ENCODE measurements at places on chromosomes 2 and 18.
A peak's percentile ranks its signal among the peaks of the same experiment; 100 is the strongest.

- H3K4me3 ChIP-seq: no peak overlapping the region
- no peak overlapping the region for H3K27ac ChIP-seq
- no peaks in the 10 kb centered on the region for H3K27me3 ChIP-seq
- H3K36me3 ChIP-seq: no peaks in the 10 kb centered on the region
- no peaks in the 10 kb centered on the region for H3K4me1 ChIP-seq
These were observed 72.0 kb downstream of the KCNE4 start for GRCh38 chr2:223123855-223124610.

DNA sequence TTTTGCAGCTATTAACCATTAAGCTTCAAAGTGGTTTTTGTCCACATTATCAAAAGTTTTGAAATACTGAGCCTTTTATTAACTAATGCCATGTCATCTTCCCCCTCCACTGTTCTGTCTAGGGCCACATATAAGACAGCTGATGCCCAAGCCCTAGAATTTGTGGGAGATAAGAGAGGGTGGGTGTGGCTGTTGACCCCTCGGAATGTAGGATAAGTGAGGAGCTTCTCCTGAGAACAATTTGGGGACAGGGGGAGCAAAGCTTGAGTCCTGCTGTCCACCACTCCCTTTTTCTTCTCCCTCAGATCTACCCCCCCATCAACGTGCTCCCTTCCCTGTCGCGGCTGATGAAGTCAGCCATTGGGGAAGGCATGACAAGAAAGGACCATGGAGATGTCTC lies 14.3 kb upstream of the ANKRD53 start:
- no peaks in the 10 kb centered on the region for H3K36me3 ChIP-seq
- no peaks in the 10 kb centered on the region for H3K4me1 ChIP-seq

DNA sequence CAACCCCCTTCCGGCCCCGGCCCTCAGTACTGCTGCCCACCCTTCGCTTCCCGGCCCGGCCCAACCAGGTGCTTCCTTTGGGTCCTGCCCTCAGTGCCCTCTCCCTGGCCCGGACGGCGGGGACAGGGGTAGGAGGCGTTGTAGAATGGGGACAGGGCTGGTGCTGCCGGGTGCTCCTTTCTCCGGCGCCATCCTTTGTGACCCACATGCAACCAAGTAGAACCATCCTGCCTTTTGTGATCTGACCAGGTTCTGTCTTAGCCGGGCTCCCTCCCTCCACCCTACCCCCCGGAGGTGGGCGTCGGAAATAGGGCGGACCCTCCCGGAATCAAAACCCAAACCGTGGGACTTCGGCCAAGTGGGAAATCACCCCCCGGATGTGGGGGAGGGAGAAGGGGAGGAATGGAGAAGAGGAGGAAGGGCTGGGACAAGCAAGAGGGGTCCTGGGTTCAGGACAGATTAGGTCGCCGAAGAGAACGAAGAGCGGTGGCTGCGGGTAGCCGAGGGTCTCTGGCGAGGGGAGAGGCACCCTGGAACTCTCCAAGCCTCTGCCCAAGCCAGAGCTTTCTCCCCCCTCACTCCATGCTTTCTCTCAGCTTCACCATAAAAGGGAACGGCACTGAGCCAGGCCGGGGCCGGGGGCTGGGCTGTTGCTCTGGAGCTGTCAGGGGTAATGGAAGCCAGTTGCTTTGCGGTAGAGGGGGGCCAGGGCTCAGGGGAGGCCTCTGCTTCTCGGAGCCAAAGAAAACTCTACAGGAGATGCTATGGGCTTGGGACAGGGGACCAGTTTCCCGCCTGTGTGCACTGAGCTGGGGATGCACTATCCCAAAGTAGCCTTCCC lies 756 bp upstream of the OST4 start:
- H3K36me3 ChIP-seq: peaks cover 34% of the 10 kb centered on the region
- H3K4me1 ChIP-seq: peaks cover 3% of the 10 kb centered on the region
- no peak for DNase-seq
- no peaks in the 10 kb centered on the region for H3K27me3 ChIP-seq

- no peaks in the 10 kb centered on the region for H3K36me3 ChIP-seq
- no peak for DNase-seq
- peaks cover 65% of the 10 kb centered on the region for H3K4me1 ChIP-seq
- H3K27ac ChIP-seq: no peak overlapping the region
- H3K27me3 ChIP-seq: no peaks in the 10 kb centered on the region
These were observed 74.0 kb upstream of the DSG1 start for GRCh38 chr18:31243740-31244512.

DNA sequence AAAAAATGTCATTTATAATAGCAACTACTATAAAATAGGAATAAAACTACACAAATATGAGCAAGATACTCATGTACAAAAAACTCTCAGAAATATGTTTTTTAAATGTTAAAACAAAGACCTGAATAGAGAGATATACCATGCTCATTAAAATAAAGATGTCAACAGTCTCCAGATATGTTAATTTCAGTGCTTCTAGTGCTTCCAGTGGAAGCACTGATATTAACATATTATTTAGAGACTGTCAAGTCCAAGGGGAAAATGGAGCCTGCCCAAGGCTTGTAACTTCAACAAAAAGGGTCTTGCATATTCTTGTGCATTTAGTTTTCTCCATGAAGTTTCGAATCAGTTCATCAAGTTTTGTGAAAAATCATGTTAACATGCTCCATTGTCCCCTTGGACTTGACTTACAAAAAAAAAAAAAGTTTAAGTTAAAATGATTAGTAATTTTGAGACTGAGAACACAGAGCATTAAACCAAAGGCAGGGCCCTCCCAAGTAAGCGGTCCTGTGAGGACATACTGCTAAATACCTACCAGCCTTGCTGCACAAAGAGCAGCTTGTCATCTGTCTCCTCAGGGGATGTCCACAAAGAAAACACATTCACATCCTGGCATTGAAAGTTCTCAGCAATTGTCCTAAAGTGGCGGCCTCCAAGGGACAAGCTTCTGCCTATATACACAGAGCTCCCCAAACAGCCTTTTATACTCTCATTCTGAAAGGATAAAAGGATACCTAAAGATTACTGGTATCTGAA lies 501.9 kb upstream of the CHAC2 start:
- H3K27me3 ChIP-seq: no peaks in the 10 kb centered on the region
- no peak for DNase-seq
- no peak overlapping the region for H3K4me3 ChIP-seq
- no peaks in the 10 kb centered on the region for H3K36me3 ChIP-seq
- H3K27ac ChIP-seq: no peak overlapping the region

DNA sequence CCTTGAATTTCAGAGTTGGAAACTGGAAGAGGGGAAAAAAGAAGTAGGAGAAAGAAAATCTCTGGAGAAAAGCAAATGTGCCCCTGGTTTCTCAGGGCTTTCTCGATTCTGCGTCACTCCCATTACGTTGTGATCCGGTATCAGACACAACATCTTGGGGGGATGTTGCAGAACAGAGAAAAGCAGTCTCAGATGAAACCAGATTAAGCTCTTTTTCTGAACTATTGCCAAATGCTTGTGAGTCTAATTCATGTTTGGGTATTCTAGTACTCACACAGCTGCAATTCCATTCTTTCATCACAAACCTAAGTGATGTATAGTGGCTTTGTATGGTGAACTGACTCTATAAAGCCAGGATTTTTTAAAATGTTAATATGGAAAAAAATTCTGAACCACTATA lies 233.2 kb downstream of the TCF4 start:
- no peak overlapping the region for H3K4me3 ChIP-seq
- no peaks in the 10 kb centered on the region for H3K27me3 ChIP-seq
- no peak overlapping the region for H3K27ac ChIP-seq
- no peaks in the 10 kb centered on the region for H3K4me1 ChIP-seq
- no peak for DNase-seq

DNA sequence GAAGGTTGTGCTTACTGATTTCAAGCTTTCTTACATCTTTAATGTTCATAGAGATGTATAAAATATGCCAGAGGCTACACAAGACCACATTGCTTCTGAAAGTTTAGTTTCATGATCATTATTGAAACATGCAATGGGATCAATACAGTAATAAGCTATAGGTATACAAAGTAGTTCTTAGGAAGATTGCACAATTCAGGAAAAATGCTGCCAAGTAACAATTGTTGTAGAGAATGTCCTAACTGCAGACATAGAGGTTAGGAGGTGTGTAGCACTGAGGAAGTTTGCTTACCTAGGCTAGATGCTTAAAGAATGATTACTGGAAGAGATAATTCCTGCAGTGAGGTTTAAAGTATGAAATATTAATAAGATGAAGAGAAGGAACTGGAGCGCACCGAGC lies 259.5 kb upstream of the CYRIA start:
- H3K27me3 ChIP-seq: no peaks in the 10 kb centered on the region
- no peak overlapping the region for H3K27ac ChIP-seq
- no peak for DNase-seq

DNA sequence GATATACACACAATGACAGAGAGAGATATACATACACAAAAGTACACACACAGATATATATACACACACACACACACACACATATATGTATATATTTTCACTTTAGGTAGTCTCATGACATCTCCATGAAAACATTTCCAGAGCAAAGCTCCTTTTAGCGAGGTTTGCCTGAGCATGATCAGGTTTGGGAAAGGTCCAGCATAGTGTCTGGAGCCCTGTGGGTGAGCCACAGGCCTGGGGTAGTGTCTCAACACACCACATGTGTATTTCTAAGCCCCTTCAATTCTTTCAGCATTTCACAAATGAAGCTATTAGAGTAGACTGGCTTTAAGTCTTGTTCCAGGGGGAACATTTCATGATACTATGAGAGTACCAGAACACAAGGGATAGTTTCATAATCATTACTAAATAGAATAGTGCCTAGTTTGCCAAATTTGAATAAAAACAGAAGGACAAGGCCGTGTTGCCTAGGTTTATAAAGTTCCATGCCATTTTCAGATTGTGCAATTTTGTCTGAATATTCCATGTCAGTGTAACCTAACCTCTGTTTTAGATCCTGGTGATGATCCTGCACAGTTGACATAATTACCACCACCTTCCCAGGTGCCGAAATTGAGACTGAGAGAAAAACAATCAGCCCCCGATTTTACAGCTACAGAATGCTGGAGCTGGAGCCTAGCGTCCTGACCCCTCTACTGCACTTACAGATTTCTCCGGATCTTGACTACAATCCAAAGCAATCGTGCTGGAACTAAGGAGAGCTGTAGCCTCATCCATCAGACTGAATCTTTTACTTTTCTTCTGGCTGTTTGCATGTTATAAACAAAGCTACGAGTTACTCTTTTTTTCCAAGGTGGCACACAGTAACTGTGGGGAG lies 332.7 kb downstream of the CYRIA start:
- H3K4me1 ChIP-seq: no peaks in the 10 kb centered on the region
- DNase-seq: no peak
- H3K4me3 ChIP-seq: no peak overlapping the region
- H3K27me3 ChIP-seq: no peaks in the 10 kb centered on the region
- no peaks in the 10 kb centered on the region for H3K36me3 ChIP-seq
- no peak overlapping the region for H3K27ac ChIP-seq

GRCh38 chr18:43570593-43570992 lies 293.3 kb upstream of the SYT4 start:
- DNase-seq: no peak
- no peaks in the 10 kb centered on the region for H3K27me3 ChIP-seq
- no peak overlapping the region for H3K27ac ChIP-seq
- H3K36me3 ChIP-seq: no peaks in the 10 kb centered on the region
- no peak overlapping the region for H3K4me3 ChIP-seq
- H3K4me1 ChIP-seq: no peaks in the 10 kb centered on the region

- H3K27me3 ChIP-seq: no peaks in the 10 kb centered on the region
- no peak for DNase-seq
- H3K27ac ChIP-seq: no peak overlapping the region
- peaks cover 8% of the 10 kb centered on the region for H3K4me1 ChIP-seq
- H3K36me3 ChIP-seq: peaks cover 16% of the 10 kb centered on the region
These were observed 48.6 kb downstream of the AOX1 start for GRCh38 chr2:200634231-200634964.

- H3K27ac ChIP-seq: no peak overlapping the region
- H3K36me3 ChIP-seq: no peaks in the 10 kb centered on the region
- no peak overlapping the region for H3K4me3 ChIP-seq
- peaks cover 4% of the 10 kb centered on the region for H3K4me1 ChIP-seq
- no peaks in the 10 kb centered on the region for H3K27me3 ChIP-seq
These were observed 73.8 kb upstream of the ACAA2 start for GRCh38 chr18:49886891-49887764.

DNA sequence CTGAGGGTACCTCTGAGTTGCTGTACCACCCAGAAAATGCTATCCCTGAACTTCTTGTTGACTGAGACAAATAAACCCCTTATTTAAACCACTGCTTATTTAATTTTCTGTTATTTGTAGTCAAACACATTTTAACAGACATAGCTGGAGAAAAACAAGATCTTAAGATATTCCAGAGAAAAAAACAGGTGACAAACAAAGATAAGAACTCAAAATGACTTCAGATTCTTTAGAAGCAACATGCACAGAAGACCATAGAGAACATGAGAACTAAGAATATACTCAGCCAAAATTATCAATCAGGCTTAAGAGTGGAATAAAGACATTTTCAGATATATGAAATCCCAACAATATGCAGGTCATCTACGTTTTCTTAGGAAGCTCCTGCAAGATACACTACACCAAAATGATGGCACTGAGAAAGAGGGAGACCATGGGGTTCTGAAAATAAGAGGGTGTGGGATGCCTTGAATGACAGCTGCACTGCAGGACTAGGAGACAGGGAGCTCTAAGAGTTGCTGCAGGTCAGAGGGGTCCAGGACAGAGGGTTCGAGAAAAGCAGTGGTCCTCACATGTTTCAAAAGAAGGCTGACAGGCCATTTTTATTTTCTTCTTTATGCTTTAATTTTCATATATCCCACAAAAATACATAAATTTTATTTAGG lies 38.4 kb downstream of the ADAM17 start:
- DNase-seq: no peak
- no peaks in the 10 kb centered on the region for H3K4me1 ChIP-seq
- no peak overlapping the region for H3K27ac ChIP-seq
- peaks cover 65% of the 10 kb centered on the region for H3K36me3 ChIP-seq
- no peak overlapping the region for H3K4me3 ChIP-seq
- H3K27me3 ChIP-seq: no peaks in the 10 kb centered on the region

GRCh38 chr2:106095478-106096298 lies 98.4 kb downstream of the UXS1 start:
- DNase-seq: no peak
- H3K4me3 ChIP-seq: no peak overlapping the region
- no peaks in the 10 kb centered on the region for H3K4me1 ChIP-seq
- no peak overlapping the region for H3K27ac ChIP-seq
- H3K27me3 ChIP-seq: no peaks in the 10 kb centered on the region

GRCh38 chr2:238094438-238095022 lies 5.6 kb upstream of the ESPNL start:
- no peaks in the 10 kb centered on the region for H3K4me1 ChIP-seq
- H3K4me3 ChIP-seq: no peak overlapping the region
- no peaks in the 10 kb centered on the region for H3K36me3 ChIP-seq
- no peak overlapping the region for H3K27ac ChIP-seq
- DNase-seq: peak; percentile 60
- no peaks in the 10 kb centered on the region for H3K27me3 ChIP-seq

GRCh38 chr2:223108351-223109050 lies 56.5 kb downstream of the KCNE4 start:
- no peak for DNase-seq
- H3K27ac ChIP-seq: no peak overlapping the region
- no peak overlapping the region for H3K4me3 ChIP-seq
- H3K27me3 ChIP-seq: no peaks in the 10 kb centered on the region
- H3K36me3 ChIP-seq: no peaks in the 10 kb centered on the region

- H3K36me3 ChIP-seq: no peaks in the 10 kb centered on the region
- no peak overlapping the region for H3K27ac ChIP-seq
- H3K4me3 ChIP-seq: no peak overlapping the region
- H3K4me1 ChIP-seq: peaks cover 35% of the 10 kb centered on the region
These were observed 35.8 kb upstream of the GRB14 start for GRCh38 chr2:164657129-164657528.

GRCh38 chr2:149421791-149422190 lies 91.4 kb downstream of the LYPD6 start:
- peaks cover 18% of the 10 kb centered on the region for H3K4me1 ChIP-seq
- no peaks in the 10 kb centered on the region for H3K27me3 ChIP-seq
- H3K4me3 ChIP-seq: no peak overlapping the region
- H3K27ac ChIP-seq: peak overlapping the region; percentile 90
- no peaks in the 10 kb centered on the region for H3K36me3 ChIP-seq

Measured in RWPE2 (cell line).